ENCODE measurements at places on chromosomes 16 and 17.

DNA sequence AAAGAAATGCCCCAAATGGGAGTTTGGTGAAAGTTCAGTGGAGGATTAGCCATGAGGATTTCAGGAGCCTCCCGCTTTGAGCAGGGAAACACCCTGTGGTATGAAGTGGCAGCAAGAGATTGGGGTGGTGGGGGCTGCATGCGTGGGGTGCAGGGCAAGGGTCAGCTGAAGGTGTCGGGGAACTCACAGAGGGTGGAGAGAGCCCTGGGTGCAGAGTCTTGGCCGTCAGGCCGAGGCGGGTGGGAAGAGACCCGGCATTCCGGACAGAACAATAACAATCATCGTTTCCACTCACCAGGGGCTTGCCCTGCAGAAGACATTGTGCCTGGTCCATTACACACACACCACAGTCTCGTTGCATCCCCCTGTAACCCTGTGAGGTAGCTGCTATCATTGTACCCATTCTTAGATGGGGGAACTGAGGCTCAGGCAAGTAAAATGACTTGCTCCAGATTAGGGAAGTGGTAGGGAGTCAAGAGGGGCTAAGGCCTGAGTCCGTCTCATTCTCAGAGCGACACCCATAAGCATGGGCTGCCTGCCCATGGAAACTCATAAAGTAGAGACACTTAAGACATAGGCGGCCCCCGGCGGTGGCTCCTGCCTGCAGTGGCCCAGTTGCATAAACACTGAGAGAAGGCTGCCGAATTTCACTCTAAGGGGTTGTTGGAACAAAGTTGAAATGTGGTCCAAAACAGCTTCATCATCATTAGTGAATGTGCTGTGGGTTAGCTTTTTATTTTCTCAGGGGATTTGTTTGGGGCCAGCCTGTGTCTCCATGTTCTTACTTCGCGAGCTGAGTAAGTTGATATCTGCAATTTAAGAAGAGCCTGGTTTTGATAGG is 93.3 kb downstream of the CMIP start:
- DNase-seq, result no peak

DNA sequence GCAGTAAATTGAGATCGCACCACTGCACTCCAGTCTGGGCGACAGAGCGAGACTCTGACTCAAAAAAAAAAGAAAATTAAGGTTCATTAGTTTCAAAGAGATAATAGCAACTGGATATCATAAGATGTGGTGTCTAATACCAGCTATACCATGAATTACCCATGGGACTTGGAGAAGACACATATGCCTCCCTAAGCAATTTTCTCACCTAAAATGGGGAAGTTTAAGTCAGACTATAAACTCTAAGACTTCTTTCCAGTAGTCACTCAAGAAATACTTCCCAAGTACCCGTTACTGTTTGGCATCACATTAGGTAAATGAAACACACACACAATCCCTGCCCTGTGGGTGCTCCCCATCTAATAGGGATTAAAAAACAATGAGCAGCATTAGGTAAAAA is 22.6 kb downstream of the SMURF2 start:
- DNase-seq, result no peak

DNA sequence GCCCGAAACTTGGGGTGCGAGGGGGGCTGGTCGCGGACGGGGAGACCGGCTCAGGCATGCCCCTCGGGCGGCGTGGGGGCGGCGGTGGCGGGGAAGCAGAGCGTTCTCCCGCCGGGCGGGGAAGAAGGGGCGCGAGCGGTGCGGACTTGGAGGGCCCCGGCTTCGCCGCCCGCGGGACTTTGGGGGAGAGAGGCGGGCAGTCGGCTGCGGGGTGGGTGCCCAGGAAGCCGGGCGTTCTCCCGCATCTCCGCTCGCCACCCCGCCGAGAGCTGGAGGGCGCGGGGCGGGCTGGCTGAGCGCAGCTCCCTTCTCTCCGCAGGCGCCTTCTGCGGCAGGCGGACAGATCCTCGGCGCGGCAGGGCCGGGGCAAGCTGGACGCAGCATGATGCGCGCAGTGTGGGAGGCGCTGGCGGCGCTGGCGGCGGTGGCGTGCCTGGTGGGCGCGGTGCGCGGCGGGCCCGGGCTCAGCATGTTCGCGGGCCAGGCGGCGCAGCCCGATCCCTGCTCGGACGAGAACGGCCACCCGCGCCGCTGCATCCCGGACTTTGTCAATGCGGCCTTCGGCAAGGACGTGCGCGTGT is 772 bp downstream of the NTN1 start:
- DNase-seq, result no peak

GRCh38 chr17:43418441-43419374 is 19.9 kb downstream of the ARL4D start:
- no peak for DNase-seq

- no peak for DNase-seq
These were observed 12.3 kb downstream of the ITGAL start for GRCh38 chr16:30484887-30485286.

DNA sequence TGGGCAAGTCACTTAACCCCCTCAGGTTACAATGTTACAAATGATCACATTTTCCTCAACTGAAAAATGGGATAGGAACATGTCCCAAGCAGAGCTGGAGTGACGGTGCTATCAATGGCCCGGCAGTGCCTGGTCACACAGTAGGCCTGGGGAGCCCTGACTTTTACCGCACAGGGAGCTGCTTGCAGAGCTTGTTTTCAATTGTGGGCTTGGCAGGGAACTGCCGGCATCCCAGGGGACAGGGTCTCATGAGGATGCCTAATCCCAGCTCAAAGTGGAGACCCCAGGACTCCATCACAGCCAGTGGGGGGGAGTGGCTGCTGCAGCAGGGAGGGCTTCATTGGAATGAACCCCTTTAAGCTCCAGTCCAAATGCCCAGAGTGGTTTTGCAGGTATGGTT is 11.4 kb downstream of the SNX20 start:
- DNase-seq, result no peak

DNA sequence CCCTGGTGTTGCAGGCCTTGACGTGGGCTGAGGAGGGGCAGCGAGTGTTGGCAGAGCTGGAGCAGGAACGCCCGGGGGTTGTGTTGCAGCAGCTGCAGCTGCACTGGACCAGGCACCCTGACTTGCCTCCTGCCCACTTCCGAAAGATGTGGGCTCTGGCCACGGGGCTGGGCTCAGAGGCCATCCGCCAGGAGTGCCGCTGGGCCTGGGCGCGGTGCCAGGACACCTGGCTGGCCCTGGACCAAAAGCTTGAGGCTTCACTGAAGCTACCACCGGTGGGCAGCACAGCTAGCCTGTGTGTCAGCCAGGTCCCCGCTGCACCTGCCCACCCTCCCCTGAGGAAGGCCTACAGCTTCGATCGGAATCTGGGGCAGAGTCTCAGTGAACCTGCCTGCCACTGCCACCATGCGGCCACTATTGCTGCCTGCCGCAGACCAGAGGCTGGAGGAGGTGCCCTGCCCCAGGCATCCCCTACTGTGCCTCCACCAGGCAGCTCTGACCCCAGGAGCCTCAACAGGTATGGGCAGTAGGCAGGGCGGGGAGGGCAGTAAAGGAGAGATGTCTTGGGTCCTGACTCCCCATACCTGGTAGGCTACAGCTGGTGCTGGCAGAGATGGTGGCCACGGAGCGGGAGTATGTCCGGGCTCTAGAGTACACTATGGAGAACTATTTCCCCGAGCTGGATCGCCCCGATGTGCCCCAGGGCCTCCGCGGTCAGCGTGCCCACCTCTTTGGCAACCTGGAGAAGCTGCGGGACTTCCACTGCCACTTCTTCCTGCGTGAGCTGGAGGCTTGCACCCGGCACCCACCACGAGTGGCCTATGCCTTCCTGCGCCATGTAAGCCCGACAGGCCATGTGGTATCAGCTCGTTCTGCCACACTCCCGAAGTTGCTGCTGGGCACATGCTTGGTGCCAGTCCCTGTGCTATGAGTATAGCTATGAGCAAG is 5.6 kb downstream of the PLEKHG4 start:
- no peak for DNase-seq

DNA sequence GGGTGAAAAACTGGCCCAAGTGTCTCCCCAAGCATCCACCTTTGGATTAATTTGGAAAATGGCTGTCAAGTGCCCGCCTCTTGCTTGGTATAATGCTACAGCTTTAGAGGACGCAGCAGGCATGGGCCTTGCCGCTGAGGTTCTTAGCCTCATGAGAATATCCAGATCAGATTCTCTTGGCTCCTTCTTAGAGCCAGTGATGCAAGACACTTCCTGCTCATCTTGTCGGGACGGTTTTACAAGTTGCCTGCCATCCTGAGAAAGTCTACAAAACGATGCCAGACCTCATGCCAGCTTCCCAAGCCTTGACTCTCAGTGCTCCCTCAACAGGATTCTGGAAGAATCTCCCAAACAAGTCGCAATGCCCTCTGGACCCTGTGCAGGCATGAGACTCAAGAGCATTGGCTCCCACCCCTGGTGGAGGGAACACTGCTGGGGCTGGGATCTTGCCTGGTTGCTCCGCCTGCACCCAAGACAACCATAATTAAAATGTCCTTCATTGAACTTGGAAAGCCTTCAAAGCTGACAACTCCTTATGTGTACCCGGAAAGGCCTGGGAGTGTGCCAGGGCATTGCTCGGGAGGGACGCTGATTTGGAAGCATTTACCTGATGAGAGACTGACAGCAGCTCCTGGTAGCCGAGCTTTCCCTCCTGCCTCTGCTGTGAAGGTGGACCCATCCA is 25.8 kb upstream of the STH start:
- DNase-seq, result no peak

DNA sequence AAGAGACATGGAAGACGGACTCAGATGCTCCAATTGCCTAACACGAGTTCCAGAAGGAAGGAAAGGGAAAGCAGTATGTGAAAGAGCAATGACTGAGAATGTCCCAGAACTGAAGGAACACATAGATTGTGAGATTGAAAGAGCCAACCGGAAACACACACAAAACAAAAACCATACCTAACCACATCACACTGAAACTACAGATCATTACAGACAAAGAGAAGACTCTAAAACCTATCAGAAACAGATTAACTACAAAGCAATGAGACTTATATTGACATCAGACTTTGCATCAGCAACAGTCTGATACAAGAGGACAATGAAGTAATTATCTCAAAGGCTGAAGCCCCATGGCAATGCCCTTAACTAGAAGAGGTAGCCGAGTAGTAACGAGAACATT is 45.6 kb upstream of the CLEC18B start:
- DNase-seq, result no peak

GRCh38 chr16:8855051-8855786 is 13.6 kb downstream of the CARHSP1 start:
- DNase-seq, result no peak

- no peak for DNase-seq
These were observed 32.1 kb downstream of the MAP1LC3B start for GRCh38 chr16:87424266-87424665.

GRCh38 chr16:46739934-46740333 is 8.2 kb downstream of the MYLK3 start:
- DNase-seq, result no peak

GRCh38 chr17:72205357-72205756 is 84.5 kb downstream of the SOX9 start:
- DNase-seq, result no peak

GRCh38 chr17:28717578-28718332 is at the start of gene RAB34:
Gene RAB34 (minus strand): TSS chr17:28717868. CDS start chr17:28717266, 602 bp downstream.
- no peak for DNase-seq

DNA sequence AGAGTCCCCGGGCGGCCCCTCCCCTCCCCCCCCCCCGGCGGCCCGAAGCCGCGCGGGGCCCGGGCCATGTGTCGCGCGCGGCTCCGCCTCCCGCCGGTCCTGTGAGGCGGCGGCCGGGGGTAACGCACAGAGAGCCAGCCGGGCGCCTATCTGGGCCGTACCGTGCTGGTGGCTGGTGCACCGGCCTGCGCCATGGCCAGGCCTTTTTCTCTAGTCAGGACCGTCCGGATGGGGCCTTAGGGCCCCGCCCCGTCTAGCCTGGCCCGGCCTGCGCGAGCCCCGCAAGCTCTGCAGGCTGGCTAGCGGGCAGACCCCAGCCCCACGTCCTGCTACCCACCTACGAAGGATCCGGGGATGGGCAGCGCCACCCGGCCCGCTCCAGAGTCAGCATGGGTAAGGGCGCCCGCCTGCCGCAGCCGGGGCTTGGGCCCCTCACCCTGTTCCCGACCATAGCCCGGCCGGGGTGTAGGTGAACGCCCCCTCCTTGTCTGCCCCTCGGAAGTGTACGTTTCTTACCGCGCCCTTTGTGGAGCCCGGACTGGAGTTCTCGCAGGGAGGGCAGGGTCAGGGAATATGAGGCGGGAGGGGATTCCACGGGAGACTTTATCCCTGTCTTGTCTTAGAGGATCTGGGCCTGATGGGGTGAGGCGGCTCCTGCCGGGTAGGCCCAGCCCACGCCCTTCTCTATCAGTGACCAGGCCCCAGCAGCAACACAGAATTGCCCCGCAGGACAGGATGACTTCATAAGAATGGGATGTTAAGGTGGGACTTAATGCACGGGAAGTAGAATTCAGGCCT is at the start of gene CENPT:
Gene CENPT (minus strand): TSS at position 630 of the 798 bp plus-strand sequence. CDS start 13,834 bp downstream, outside the sequence.
- no peak for DNase-seq

GRCh38 chr17:75779250-75779986 is 5.2 kb upstream of the UNK start:
- DNase-seq, result peak; percentile 93

- no peak for DNase-seq
These were observed 772 bp downstream of the PRSS53 start for GRCh38 chr16:31087971-31088370.

- no peak for DNase-seq
These were observed 10.6 kb downstream of the TRPV2 start for GRCh38 chr17:16425698-16426659.

DNA sequence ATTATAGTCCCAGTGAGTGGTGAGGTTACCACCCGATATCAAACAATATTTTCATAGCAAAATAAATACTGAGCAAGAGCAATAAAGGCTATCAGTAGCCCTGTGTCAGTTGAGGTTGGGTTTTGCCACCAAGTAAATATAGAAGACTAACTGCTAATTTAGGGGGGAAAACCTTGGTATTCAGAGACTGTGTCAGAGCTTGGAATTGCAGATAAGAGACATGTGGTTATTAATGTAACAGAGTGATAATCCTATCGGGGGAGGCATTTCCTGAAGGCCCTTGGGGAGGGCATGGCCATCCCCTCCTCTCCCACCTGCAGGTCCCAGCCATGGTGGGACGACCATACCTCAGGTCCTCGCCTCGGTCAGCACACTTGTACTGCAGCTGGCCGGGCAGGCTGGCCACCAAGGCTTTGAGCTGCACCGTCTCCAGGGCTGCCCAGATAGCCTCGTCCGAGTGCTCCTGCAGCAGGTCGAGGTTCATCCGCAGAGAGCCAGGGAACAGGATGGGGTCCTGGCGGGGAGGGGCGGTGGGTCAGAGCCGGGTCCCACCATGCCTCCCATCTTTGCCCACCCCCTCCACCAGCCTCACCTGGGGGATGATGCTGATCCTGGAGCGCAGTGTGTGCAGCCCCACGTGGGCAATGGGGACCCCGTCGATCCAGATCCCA is 68.9 kb downstream of the ABCC6 start:
- no peak for DNase-seq

GRCh38 chr17:44115585-44116415 is 7.6 kb downstream of the HDAC5 start:
- no peak for DNase-seq

- DNase-seq, result no peak
These were observed 2.7 kb downstream of the NLRP1 start for GRCh38 chr17:5581655-5582054.

- DNase-seq, result no peak
These were observed 251.4 kb downstream of the PHKB start for GRCh38 chr16:47712276-47713224.

Data from cerebellar nuclear complex (tissue), 1 donor.